GM23338 (cell line): ENCODE measurements at places on chromosomes 16 and 17. TPM values are rescaled to one million over a fixed set of nuclear protein-coding genes. Genes with fewer than 3 reads are reported as not detected.

- H3K36me3 ChIP-seq: peaks cover 29% of the 10 kb centered on the region
- no peak overlapping the region for H3K4me3 ChIP-seq
- peaks cover 8% of the 10 kb centered on the region; the same call in 1 of the 2 replicates for H3K4me1 ChIP-seq
- H3K27me3 ChIP-seq: no peaks in the 10 kb centered on the region
- no peak for DNase-seq
These were observed 3.0 kb downstream of the ALYREF start for GRCh38 chr17:81888105-81888987.

MEOX1 gene
- total RNA-seq: not detected in 2 replicates

DNA sequence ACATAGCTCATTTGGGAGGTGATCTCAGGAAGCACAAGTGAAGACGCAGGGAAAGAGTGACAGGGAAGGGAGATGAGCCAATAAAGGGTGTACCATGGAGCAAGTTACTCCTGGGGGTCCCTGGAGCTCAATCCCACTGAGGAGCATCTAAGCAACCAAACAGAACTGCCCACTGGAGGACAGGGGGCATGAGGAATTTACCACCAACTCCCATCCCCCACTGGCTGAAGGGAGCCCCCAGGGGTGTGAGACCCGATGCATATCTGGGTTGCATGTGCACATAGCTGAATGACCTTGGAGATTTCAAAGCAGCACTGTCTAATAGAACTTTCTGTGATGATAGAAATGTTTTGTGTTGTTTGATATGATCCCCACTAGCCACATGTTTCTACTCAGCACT, 29.6 kb downstream of the C16orf82 start:
- DNase-seq: no peak
- no peaks in the 10 kb centered on the region for H3K4me1 ChIP-seq
- no peaks in the 10 kb centered on the region for H3K27me3 ChIP-seq
- no peaks in the 10 kb centered on the region for H3K36me3 ChIP-seq

- peaks cover 4% of the 10 kb centered on the region; the same call in 1 of the 2 replicates for H3K4me1 ChIP-seq
- no peak overlapping the region for H3K4me3 ChIP-seq
- no peaks in the 10 kb centered on the region for H3K27me3 ChIP-seq
- H3K27ac ChIP-seq: no peak overlapping the region
- H3K36me3 ChIP-seq: no peaks in the 10 kb centered on the region
These were observed 446.7 kb downstream of the PMP22 start for GRCh38 chr17:14818469-14818868.

GRCh38 chr17:65115839-65116238, 21.3 kb upstream of the RGS9 start:
- H3K36me3 ChIP-seq: no peaks in the 10 kb centered on the region
- H3K4me1 ChIP-seq: no peaks in the 10 kb centered on the region
- no peak overlapping the region for H3K4me3 ChIP-seq
- H3K27me3 ChIP-seq: no peaks in the 10 kb centered on the region
- no peak overlapping the region for H3K27ac ChIP-seq

DNA sequence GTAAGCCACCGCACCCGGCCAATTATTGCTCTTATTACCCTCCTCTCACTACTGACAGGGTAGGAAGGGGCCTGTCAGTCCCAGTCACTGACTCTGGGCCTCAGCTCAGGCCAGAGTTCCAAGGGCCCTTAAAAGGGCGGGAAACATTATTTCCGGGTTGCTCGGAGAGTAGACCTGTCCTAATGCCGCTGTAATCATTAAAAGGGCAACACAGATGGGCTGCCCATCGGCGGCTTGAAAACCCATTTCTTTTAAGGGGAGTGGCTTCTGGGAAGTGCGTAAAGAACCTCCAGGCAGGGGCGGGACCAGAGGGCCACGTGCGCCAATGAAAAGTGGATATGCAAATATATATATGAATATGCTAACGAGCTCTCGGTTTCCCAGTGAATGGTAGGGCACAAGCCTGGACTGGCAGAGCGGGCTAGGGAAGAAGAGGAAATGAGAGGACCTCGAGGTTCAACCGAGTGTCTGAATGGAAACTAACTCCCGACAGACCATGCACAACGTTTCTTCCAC, 26.6 kb downstream of the PIPOX start:
- DNase-seq: peak; percentile 86
- no peaks in the 10 kb centered on the region for H3K27me3 ChIP-seq
- H3K4me3 ChIP-seq: no peak overlapping the region
- no peaks in the 10 kb centered on the region for H3K36me3 ChIP-seq

DNA sequence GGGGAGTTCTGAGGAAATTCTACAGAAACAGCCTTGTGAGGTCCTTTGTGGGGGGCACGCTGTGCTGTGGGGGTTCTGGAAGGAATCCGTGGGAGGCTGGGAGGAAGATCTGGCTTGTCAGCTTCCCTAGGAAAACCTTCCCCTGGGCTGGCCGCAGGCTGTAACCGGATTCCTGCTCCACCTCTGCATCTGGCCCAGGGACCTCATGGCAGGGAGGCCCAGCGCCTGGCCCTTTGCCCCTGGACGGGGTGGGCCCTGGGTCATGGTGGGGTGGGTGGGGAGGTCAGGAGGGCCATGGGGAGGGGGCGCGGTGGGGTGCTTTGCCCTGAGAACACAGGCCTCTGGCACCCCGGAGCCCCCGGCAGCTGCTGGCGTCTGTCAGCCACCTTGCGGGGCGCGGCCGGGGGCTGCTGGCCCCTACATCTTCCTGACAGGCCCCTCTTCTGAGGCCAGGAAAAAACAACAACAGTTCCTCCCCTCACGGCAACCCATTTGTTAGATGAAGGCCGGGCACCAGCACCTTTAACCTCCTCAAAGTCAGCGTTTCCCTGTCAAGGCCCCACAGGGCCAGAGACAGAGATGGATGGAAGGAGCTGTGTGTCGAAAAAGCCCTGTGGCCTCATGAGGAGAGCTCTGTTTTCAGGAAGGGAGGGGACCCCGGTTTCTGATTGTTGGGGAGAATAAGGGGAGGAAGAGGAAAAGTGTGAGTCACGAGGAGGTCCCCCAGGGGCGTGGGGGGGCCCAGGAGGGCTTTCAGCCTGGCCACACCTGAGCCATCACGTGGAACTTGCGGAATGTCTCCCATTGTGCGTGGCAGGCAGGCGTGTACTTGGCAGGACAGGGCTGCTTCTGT, 3.6 kb upstream of the MEOX1 start:
- H3K4me1 ChIP-seq: peaks cover 33% of the 10 kb centered on the region
- no peak for DNase-seq
- no peaks in the 10 kb centered on the region for H3K36me3 ChIP-seq
- no peaks in the 10 kb centered on the region for H3K27me3 ChIP-seq
- no peak overlapping the region for H3K4me3 ChIP-seq

CA7 gene
- 2.5 and 2.8 TPM in 2 replicates for total RNA-seq

- H3K36me3 ChIP-seq: no peaks in the 10 kb centered on the region
- peak; percentile 91 for DNase-seq
- H3K27me3 ChIP-seq: peaks cover 9% of the 10 kb centered on the region
- no peak overlapping the region for H3K4me3 ChIP-seq
- peak overlapping the region; percentile 80 for H3K27ac ChIP-seq
These were observed 4.2 kb downstream of the LYRM9 start for GRCh38 chr17:27888945-27889344.

FOXC2 gene
- not detected in 2 replicates for total RNA-seq

DNA sequence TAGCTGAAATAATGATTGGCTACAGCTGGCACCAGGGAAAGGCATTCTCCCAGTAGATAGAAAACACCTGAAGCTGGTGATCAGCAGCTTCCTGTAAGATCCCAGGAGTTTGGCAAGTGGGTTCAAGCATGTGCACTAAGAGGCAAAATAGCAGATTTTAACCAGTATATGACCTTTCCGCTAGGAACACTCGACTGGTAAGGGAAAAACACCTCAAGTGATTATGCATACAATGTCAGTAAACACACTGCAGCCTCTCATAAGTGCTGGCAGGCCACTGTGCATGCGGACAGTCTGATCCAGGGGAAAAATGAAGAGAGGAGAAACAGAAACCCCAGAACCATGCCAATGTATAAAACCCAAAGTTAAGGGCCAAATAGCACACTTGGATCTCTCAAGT, 49.0 kb upstream of the HLF start:
- no peaks in the 10 kb centered on the region for H3K27me3 ChIP-seq
- DNase-seq: no peak
- no peaks in the 10 kb centered on the region for H3K36me3 ChIP-seq
- H3K27ac ChIP-seq: no peak overlapping the region
- no peaks in the 10 kb centered on the region for H3K4me1 ChIP-seq

DNA sequence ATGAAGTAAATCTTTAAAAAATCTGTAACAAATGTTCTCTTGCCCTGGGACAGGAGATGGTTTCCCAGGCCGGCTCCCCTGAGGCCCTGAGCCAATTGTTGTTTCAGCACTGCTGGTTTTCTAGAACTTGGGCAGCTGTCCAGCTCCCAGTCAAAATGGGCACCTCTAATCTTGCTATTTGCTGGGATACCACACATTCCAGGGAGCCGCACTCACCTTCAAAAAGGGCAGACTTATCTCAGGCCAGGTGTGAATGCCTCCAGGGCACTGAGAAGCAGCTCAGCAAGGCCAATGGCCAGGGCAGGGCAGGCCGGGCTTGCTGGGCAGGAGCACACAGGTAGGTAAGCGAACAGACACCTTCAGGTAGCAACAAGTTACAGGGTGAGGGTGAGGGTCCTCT, 24.4 kb downstream of the TRIM16 start:
- peak; percentile 27 for DNase-seq
- peaks cover 4% of the 10 kb centered on the region; the same call in 1 of the 2 replicates for H3K36me3 ChIP-seq
- H3K4me1 ChIP-seq: no peaks in the 10 kb centered on the region; the same call in 1 of the 2 replicates
- no peaks in the 10 kb centered on the region for H3K27me3 ChIP-seq

MXRA7 gene
- 29.2 and 46.6 TPM in 2 replicates for total RNA-seq

TBC1D3G gene
- total RNA-seq: not detected in 2 replicates

DNA sequence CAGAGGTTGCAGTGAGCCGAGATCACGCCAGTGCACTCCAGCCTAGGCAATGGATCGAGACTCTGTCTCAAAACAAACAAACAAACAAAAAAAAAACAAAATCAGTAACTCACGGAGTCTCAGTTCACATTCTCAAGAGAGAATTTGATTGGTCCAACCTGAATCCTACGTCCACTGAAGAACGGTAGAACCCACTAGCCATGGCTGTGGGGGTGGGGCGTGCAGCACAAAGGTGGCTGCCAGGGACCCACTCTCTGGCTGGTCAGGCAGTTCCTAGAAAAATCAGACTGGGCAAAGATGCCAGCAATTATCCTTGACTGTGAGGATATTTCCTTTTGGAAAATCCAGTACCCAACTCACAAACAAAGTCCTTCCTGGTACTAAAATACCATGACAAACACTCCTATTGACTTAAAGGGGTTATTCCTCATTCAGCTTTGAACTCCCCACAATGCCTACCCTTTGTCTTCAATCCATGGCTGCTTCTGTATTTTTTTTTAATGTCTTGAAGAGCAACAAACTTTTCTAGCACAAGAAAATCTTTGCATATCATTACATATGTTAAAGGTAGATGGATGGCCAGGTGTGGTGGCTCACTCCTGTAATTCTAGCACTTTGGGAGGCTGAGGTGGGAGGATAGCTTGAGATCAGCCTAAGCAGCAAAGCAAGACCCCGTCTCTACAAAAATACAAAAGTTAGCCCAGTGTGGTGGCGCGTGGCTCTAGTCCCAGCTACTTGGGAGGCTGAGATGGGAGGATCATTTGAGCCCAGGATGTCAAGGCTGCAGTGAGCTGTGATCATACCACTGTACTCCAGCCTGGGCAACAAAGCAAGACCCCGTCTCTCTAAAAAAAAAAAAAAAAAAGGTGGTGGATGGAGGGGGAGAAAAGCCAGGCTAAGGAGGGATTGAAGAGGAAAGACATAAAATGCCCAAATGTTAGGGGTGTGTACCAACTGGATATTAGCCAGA, 3.8 kb upstream of the POLR3E start:
- no peak for DNase-seq
- peaks cover 20% of the 10 kb centered on the region for H3K4me1 ChIP-seq
- no peak overlapping the region for H3K4me3 ChIP-seq
